Urothelium cell line (cell line): ENCODE measurements at places on chromosomes 2 and 18.

DNA sequence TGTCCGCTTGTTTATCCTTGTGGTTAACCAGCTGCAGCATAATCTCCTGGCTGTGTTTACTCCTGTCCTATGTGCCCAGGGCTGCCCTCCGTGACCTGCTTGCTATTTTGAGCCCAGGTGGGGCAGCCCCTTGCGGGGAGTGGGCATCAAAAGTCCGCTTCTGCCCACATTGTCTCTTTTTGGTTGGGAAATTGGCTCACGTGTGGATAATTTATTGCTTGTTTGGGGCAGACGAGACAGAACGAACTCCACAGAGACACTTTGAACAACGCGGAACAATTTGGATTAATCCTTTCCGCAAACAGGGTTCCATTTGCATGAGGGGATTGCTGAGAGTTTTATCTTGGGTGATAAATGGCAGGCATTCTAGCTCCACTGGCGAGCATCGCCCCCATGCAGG lies 8.1 kb upstream of the CXCR4 start:
- DNase-seq: no peak

DNA sequence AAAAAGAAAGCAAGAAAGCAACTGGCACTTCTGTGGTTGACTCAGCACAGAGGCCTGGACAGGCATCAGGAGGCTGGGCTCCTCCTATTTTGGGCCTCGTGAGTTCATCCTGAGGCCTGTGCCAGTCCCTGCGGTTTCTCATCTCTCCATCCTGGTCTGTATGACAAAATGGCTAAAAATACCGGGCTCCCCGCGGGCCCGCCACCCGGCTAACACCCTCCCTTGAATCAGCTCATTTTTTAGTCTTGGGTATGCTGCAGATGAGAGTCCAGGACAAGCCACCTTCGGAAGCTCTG lies 62.3 kb upstream of the YWHAQ start:
- peak; percentile 84 for DNase-seq

DNA sequence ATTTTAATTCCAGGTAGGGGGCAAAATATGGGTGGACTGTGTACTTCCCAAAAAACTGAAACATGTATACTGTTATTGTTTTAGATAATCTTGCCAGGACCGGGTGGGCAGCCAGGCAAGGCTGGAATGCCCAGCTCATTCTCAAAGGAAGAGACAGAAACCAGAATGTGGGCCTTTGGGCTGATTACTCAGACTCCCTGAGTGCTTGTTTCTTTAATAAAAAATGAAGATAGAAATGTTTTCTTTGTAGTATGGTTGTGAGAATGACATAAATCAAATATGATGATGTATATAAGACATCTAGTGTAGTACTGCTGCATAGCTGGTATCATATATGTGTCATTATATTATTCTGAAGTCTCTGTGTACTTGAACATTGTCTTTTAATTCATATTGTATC lies 231.6 kb upstream of the NT5C1B start:
- DNase-seq: no peak

GRCh38 chr18:11089931-11090715 lies 59.2 kb downstream of the PIEZO2 start:
- no peak for DNase-seq

DNA sequence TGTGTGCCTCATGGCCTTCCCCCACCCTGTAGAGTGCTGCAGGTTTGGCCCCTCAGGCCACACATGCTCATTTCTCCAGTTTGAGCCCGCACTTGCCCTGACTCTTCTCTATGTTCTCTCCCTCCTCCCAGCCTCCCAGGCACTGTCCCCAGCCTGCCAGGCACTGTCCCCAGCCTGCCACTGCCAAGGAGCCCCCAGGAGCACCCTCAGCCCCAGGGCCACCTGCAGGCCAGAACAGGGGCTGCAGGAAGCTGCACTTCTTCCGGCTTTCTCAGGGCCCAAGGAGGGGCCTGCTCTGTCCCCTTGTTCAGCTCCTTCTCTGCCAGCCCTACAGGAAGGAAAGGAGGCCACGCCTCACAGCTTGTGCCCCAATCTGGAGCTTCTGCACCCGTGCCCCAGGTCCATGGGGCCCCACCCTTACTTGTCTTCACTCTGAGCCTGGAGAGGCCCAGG lies 31.6 kb downstream of the CYP26B1 start:
- peak; percentile 80 for DNase-seq

DNA sequence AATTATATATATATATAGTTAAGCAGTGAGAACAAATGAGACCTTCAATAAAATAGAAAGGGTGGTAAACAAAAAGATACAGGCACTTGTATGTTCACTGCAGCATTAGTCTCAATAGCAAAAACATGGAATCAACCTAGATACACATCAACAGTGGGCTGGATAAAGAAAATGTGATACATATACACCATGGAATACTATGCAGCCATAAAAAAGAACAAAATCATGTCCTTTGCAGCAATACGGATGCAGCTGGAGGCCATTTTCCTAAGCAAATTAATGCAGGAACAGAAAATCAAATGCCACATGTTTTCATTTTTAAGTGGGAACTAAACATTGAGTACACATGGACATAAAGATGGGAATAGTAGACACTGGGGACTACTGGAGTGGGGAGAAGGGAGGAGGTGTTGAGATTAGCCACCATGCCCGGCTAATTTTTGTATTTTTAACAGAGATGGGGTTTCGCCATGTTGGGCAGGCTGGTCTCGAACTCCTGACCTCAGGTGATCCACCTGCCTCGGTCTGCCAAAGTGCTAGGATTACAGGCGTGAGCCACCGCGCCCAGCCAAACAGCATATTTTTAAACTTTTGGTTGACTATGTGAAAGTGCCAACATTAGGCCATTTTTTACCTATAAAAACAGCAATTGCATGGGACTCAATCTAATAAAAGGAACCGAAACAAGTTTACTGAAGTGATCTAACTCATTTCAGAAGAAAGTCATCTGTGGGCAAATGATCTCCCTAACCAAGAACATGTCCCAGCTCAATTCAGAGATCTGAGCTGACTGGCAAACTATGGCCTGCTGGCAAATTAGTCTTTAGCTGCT lies 23.7 kb downstream of the ICA1L start:
- no peak for DNase-seq
